ENCODE measurements at places on chromosomes 6 and 20. TPM values are rescaled to one million over a fixed set of nuclear protein-coding genes. Genes with fewer than 3 reads are reported as not detected.

- peaks cover 16% of the 10 kb centered on the region for H3K4me1 ChIP-seq
- no peak for DNase-seq
- no peak overlapping the region for H3K27ac ChIP-seq
- no peak overlapping the region for H3K4me3 ChIP-seq
These were observed 25.4 kb downstream of the VEGFA start for GRCh38 chr6:43795421-43795820.

SLC22A7 gene
- not detected for total RNA-seq

DNA sequence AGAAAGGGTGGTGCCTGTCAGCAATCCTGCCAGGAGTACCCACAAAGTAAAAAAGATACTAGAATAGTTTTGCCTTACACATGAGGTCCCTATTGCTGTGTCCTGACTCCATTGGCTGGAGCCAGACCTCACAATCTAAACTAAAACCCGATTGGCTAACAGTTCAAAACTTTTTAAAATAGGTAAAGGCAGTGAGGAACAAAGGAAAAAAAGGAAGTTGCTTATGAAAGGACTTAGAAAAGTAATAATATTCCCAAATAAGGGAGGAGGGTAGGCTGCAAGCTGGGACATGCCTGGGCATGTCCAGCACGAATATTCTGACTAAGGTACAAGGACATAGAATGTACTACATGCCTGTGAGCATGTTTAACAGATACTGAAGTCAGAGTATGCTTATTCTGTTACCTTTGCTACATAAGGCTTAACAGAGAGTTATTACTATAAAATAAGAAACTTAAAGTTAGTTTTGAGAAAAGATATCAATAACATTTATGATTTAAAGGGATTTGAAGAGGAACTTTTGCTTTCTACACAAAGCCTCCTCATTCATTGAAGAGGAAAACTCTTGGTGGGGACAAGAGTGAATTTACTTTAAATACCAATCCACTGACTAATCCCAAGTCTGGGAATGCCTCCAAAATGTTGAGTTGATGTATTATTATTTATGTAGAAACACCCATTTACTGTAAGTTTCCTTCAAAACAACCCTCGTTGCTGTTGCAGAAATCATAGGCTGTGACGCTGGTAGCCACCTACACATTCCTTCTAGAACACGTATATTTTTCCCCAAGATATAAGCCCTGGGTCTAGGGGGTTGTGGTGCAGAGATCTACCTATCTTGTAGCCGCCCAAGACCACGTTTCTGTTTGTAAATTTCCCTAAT, 8.2 kb upstream of the MTHFD1L start:
- H3K27me3 ChIP-seq: no peaks in the 10 kb centered on the region
- H3K4me1 ChIP-seq: peaks cover 8% of the 10 kb centered on the region
- no peak for DNase-seq
- no peak overlapping the region for H3K27ac ChIP-seq

GRCh38 chr20:50834599-50835005, 39.7 kb downstream of the BCAS4 start:
- no peak overlapping the region for H3K27ac ChIP-seq
- peaks cover 79% of the 10 kb centered on the region for H3K36me3 ChIP-seq
- no peak for DNase-seq
- no peaks in the 10 kb centered on the region for H3K27me3 ChIP-seq
- H3K4me1 ChIP-seq: peaks cover 25% of the 10 kb centered on the region
- no peak overlapping the region for H3K4me3 ChIP-seq

HCK gene
- total RNA-seq: 183 TPM

DNA sequence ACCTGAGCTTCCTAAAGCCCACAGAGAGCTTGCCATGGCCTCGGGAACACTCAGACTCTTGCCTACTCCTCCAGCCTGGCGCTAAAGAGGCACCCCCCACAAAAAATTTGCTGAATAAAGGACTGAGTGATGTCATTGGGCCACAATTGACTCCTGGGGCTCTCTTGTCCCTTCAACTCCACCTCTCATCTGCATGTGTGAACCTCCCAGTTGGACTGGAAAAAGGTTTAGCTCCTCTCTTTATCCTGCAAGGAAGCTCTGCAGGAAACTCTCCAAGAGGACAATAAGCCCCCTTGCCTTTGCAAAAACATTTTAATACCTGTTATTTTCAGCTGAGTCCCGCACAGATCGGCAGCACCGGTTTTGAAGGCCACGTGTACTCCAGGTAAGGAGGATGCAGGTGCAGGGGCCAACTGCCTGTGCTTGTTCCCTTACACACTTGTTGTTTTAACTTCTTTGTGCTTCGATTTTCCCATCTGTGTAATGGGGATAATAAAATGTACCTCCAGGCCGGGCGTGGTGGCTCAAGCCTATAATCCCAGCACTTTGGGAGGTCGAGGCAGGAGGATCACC, 107.3 kb downstream of the TFAP2C start:
- no peak overlapping the region for H3K4me3 ChIP-seq
- no peak for DNase-seq
- H3K36me3 ChIP-seq: no peaks in the 10 kb centered on the region
- peaks cover 24% of the 10 kb centered on the region for H3K27me3 ChIP-seq
- no peaks in the 10 kb centered on the region for H3K4me1 ChIP-seq

All from activated B cell treated with CpG ODN at 0.5 μM for 24 hours (primary cell).